Stimulated activated CD8-positive, alpha-beta memory T cell treated with anti-CD3 and anti-CD28 coated beads, Interleukin-7, amount 100 ng/mL, for 1 hour (primary cell): ENCODE measurements at places on chromosomes 16 and 17.
A peak's percentile ranks its signal among the peaks of the same experiment; 100 is the strongest.

- DNase-seq: no peak
Measured at GRCh38 chr16:19559242-19559910, 3.9 kb downstream of the VPS35L start.

GRCh38 chr16:86285938-86286921 is 224.1 kb upstream of the FOXF1 start:
- DNase-seq: no peak

DNA sequence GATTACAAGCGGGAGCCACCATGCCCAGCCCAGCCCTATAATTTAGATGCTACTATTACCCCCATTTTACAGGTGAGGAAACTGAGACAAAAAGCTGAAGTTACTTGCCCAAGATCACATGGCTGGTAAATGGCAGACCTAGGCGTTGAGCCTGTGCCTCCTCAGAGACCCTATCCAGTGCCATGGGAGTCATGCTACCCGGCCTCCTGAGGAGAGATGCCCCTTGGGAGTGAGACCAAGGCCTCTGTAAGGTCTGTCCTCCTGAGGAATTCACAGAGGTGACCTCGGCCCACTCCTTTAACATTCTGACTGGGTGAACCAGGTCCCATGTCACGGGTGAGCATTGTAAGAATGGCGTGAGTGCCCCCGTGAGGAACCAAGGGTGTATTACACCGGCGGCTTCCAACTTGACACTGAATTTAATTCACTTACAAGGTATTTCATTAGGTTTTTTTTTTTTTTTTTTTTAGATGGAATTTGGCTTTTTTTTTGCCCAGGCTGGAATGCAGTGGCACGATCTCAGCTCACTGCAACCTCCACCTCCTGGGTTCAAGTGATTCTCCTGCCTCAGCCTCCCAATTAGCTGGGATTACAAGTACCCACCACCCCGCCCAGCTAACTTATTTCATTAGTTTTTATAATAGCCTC is 95.7 kb downstream of the ABCC6 start:
- DNase-seq: peak; percentile 44

GRCh38 chr16:86251682-86252081 is 258.6 kb upstream of the FOXF1 start:
- no peak for DNase-seq

DNA sequence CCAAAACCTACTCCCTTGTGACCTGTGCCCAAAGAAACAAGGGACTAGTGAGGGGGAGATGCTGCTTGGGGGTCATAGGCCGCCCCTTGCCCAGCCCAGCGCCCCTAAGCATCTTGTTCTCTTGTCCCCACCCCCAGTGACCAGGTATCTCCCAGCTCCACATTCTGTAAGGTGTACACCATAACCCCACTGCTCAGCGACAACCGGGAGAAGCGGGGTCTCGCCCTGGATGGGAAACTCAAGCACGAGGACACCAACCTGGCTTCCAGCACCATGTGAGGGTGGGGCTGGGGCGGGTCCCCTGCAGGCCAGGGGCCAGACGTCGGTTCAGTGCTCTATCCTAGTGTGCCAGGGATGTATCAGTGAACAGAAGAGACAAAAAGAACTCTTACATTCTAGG is 8.7 kb downstream of the ARRB2 start:
- DNase-seq: no peak
